ENCODE measurements at places on chromosomes 6 and 20.

- DNase-seq: no peak
Measured at GRCh38 chr6:135006386-135006914, 48.2 kb downstream of the HBS1L start.

- no peak for DNase-seq
Measured at GRCh38 chr20:40813708-40814630, 124.9 kb upstream of the MAFB start.

- no peak for DNase-seq
Measured at GRCh38 chr20:25324412-25324811, 66.2 kb downstream of the ABHD12 start.

GRCh38 chr6:12803486-12803885, 86.9 kb downstream of the PHACTR1 start:
- DNase-seq: no peak

DNA sequence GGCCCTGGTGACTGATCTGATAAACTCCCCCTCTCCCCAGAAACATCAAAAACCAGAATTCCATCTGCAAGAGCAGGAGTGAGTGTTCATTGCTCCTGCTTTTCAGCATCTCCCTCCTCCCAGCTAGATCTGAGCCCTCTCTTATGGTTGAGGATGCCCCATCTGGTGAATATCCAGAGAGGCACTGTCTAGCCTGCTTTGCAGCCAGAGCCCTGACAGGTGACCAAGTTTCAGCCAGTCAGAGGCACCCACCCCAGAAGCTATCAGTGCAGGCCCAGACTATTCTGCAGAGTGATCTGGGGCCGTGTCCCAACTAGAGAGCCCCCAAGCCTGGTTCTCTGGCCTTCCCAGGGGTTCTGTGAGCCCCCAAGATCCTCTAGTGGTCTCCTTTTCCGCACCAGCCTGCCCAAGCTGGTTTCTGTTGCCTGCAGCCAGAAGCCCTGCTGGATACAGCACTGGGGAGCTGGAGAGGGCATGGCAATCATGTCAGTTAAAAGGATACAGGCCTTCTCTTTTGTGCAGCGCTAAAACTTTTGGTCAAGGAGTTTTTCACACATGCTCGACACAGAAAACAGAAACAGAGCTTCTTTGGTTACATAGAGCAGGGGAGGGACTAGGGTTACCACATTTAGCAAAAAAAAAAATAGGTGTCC, 6.6 kb upstream of the BMP7 start:
- no peak for DNase-seq

GRCh38 chr6:139839506-139840156, 465.2 kb upstream of the CITED2 start:
- no peak for DNase-seq

DNA sequence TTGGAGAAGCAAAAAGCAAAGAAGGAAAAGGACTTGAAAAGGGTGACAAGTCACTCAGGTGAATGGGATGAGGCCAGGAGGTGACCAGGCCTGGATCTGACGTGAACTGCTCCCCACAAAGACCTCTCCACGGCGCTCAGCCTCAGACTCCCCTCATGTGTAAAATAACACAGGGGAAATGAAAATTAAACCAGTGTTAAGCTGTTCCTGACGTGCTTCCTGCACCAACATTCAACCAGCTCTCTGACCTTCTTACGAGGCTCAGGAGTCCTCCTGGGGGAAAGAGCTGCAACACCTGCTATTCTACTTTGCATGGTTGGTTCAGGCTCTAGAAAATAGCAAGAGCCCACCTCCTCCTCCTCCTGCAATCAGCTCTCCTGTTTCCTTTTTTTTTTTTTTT, 256.7 kb downstream of the ATXN1 start:
- no peak for DNase-seq

- no peak for DNase-seq
Measured at GRCh38 chr20:48687117-48687800, 140.5 kb downstream of the PREX1 start.

DNA sequence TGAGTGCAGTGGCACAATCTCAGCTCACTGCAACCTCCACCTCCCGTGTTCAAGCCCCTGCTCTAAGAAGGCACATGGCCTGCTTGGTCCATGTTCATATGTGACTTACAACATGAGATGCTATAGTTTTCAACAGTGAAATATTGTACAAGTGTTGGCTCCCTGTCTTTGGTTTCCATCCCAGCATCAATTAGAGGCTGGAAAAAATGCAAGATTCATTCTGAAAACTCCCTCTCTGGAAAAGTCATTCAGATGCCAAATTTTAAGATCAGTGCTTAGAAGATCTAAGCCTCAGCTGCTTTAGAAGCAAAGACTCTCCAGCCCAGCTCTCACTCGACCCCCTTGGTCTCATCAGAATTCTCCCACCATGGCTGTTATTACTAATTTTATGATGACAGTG, 398.9 kb downstream of the KIF16B start:
- no peak for DNase-seq

- DNase-seq: no peak
Measured at GRCh38 chr6:170383466-170384035, 77.0 kb downstream of the FAM120B start.

GRCh38 chr6:113530769-113531168, 326.4 kb upstream of the MARCKS start:
- no peak for DNase-seq

GRCh38 chr6:126307849-126308248, 32.1 kb upstream of the CENPW start:
- DNase-seq: no peak

GRCh38 chr6:53768636-53769035, 26.2 kb upstream of the LRRC1 start:
- no peak for DNase-seq

- no peak for DNase-seq
Measured at GRCh38 chr6:12950976-12951375, 234.4 kb downstream of the PHACTR1 start.

- no peak for DNase-seq
Measured at GRCh38 chr20:54356801-54357200, 118.6 kb upstream of the DOK5 start.

- no peak for DNase-seq
Measured at GRCh38 chr6:155259204-155259603, 4.6 kb upstream of the CLDN20 start.

GRCh38 chr6:125480146-125480545, 178.4 kb upstream of the HDDC2 start:
- no peak for DNase-seq

GRCh38 chr6:25958700-25959162, 3.9 kb upstream of the TRIM38 start:
- DNase-seq: no peak

DNA sequence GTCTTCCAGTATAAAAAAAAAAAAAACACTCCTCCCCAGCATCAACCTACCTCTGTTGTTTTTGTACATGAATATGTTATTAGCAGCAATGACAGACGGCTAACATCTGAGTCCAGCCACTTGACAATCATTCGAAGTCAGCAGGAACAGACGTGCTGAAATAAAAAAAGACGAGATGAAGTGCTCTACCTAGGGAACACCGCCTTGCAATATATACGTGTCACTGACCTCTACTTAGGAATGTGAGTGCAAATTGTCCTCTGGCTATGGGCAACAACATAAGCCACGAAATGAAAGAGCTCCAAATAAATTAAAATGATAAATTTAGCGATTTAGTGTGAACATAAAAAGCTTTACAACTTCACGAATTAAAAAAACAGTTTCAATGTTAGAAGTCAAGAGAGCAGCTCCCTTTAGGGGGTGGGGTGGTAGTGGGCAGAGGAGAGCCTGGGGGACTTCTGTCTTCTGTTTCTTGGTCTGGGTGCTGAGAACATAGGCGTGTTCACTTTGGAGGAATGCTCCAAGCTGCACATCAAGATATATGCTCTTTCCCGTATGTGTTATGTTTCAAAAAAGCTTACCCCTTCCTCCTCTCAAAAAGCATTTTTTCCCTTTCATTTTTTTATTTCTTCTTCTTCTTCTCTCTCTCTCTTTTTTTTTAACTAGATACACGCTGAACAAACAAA, 23.3 kb downstream of the EDN1 start:
- no peak for DNase-seq

GRCh38 chr20:34746674-34747073, 42.5 kb downstream of the TP53INP2 start:
- no peak for DNase-seq

- DNase-seq: no peak
Measured at GRCh38 chr20:18404172-18404571, 62.7 kb downstream of the DZANK1 start.

DNA sequence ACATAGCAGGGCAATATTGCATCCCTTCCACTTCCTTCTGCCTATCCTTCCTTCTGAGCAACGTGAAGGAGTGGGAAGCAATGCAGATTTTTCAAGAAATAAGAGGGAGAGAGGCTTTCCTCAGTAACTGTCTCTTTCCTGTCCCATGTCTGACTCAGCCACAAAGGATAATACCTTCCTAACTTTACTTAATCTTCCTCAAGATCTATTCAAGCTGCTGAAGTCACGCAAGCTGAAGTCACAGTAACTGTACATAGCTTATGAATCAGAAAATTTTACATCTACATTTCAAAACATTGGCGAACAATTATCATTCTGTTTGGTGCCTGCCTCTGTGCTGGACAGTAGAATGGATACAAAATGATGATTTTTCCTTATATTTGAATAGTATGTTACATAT, 86.4 kb upstream of the POU3F2 start:
- DNase-seq: no peak

GRCh38 chr6:106512048-106512967, 117.0 kb downstream of the RTN4IP1 start:
- no peak for DNase-seq

DNA sequence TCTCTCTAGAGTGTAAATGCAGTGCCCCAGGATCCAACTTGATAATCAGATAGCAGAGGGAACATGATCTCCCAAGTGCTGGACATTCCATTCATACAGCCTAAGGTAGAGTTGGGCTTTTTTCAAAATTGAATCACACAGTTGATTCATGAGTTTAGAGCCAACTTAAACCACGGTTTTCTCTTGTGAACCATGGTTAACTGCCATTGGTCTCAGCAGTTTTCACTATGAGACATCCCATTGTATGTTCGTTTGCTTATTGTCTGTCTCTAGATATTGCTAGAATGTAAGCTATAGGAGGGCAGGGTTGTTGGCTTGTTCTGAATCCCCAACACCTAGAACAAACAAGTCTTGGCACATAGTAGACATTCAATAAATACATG, 37.2 kb upstream of the TAF8 start:
- no peak for DNase-seq

GRCh38 chr20:9235518-9235917, 166.6 kb downstream of the PLCB4 start:
- no peak for DNase-seq

DNA sequence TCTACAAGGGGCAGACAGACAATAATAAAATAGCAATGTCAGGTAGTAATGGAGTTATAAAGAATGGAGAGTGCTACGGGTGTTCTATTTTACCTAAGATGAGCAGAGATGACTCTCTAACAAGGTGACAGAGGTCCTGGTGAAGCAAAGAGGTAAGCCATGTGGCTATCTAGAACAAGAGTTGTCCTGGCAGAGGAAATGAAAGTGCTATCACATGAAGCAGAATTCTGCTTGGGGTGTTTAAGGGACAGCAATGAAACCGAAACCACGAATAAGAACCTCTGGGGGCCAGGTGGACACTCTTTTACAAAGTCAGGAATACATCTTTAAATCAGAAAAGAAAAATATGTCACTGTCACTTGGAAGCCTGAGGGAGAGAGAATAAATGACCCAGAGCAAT, 37.9 kb upstream of the IRAK1BP1 start:
- DNase-seq: no peak

DNA sequence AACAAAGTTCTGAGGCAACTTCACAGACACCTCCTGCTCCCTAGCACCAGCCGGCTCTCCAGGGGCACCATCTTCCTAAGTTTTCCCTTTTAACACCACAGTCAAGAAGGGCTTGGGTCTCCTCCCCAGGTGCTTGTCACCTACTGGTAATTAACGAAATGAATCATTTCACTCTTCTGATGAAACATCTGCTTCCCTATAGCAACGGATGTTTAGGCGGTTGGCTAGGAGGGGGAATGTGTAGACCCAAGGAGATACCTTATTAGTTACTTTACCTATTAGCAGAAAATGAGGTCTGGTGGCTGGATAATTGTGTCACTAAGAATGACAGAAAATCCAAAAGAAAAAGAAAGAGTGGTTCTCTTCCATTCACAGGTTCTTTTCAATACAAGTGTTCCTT, 46.3 kb upstream of the FABP7 start:
- no peak for DNase-seq

DNA sequence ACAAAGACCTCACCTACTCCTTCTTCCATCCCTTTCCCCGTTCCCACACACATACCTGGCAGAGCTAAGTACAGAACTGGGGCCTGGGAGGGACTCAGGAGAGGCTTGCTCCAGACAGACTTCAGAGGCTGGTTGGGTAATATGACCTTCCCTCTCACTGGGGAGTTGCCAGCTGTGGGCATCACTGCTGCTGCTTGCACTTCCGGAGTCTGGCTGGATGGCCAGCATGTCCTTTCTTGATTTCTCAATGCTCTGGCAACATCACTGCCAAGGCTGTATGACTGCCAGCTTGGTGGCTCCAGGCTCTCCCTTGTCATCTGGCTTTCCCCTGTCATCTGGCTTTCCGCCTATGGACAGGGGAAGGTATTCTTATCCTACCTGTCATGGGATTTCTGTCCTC, 47.8 kb downstream of the CDH22 start:
- DNase-seq: no peak

- DNase-seq: no peak
Measured at GRCh38 chr6:18340781-18341551, 46.2 kb upstream of the RNF144B start.

- no peak for DNase-seq
Measured at GRCh38 chr6:35392773-35393672, 50.7 kb downstream of the PPARD start.

DNA sequence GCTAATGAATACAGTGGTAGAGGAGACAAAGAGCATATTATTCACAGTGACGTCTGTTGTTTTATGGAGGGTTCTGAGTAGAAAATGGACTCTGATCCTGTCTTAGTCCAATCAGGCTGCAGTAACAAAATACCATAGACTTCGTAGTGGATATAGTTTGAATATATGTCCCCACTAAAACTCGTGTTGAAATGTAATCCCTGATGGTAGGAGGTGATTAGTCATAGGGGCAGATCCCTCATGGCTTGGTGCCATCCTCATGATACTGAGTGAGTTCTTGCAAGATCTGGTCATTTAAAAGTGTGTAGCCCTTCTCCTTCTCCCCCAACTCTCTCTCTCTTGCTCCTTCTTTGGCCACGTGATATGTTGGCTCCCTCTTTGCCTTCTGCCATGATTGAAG, 82.5 kb downstream of the CD83 start:
- no peak for DNase-seq

- no peak for DNase-seq
Measured at GRCh38 chr6:161465403-161465802, 191.5 kb upstream of the AGPAT4 start.

GRCh38 chr20:48847498-48848205, 19.9 kb upstream of the PREX1 start:
- no peak for DNase-seq

GRCh38 chr20:53809728-53810365, 216.2 kb upstream of the ZNF217 start:
- no peak for DNase-seq

- no peak for DNase-seq
Measured at GRCh38 chr20:38123021-38123587, 42.0 kb downstream of the TGM2 start.

DNA sequence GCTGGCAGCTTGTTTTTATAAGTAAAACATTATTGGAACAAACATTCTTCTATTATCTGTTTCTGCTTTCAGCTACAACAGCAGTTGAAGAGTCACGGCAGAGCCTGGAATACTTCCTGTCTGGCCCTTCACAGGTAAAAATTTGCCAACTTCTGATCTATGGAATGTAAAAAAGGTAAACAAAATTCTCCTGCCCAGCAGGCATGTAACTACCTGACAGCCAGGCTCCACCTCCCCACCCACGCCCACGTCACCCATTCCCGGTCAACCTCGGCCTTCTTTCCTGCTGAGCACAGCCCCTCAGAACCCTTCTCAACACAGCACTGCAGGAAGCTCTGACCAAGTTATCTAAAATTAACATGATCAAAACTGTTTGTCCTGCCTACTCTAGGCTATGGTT, 166.0 kb downstream of the DLL1 start:
- DNase-seq: no peak

Measured in HEK293T (cell line).